ENCODE measurements at places on chromosomes 4 and X. TPM values are rescaled to one million over a fixed set of nuclear protein-coding genes. Genes with fewer than 3 reads are reported as not detected.

- H3K27me3 ChIP-seq = no peaks in the 10 kb centered on the region
- H3K4me1 ChIP-seq = peaks cover 8% of the 10 kb centered on the region
- no peaks in the 10 kb centered on the region for H3K36me3 ChIP-seq
- no peak overlapping the region for H3K27ac ChIP-seq
- no peak overlapping the region for H3K4me3 ChIP-seq
These were observed 1.2 kb downstream of the LINC00632 start for GRCh38 chrX:140710710-140711109.

- no peak overlapping the region for H3K27ac ChIP-seq
- no peaks in the 10 kb centered on the region for H3K4me1 ChIP-seq
- no peak for DNase-seq
- no peaks in the 10 kb centered on the region for H3K27me3 ChIP-seq
These were observed 73.8 kb upstream of the MXD4 start for GRCh38 chr4:2335729-2336101.

- no peaks in the 10 kb centered on the region for H3K36me3 ChIP-seq
- no peaks in the 10 kb centered on the region for H3K27me3 ChIP-seq
- no peak overlapping the region for H3K4me3 ChIP-seq
- DNase-seq = no peak
- no peaks in the 10 kb centered on the region for H3K4me1 ChIP-seq
- no peak overlapping the region for H3K27ac ChIP-seq
These were observed 101.2 kb upstream of the KLF3 start for GRCh38 chr4:38562751-38563198.

GRCh38 chrX:74242484-74243138, 61.4 kb upstream of the ZCCHC13 start:
- H3K4me3 ChIP-seq = no peak overlapping the region
- no peak for DNase-seq
- peaks cover 10% of the 10 kb centered on the region for H3K36me3 ChIP-seq

DNA sequence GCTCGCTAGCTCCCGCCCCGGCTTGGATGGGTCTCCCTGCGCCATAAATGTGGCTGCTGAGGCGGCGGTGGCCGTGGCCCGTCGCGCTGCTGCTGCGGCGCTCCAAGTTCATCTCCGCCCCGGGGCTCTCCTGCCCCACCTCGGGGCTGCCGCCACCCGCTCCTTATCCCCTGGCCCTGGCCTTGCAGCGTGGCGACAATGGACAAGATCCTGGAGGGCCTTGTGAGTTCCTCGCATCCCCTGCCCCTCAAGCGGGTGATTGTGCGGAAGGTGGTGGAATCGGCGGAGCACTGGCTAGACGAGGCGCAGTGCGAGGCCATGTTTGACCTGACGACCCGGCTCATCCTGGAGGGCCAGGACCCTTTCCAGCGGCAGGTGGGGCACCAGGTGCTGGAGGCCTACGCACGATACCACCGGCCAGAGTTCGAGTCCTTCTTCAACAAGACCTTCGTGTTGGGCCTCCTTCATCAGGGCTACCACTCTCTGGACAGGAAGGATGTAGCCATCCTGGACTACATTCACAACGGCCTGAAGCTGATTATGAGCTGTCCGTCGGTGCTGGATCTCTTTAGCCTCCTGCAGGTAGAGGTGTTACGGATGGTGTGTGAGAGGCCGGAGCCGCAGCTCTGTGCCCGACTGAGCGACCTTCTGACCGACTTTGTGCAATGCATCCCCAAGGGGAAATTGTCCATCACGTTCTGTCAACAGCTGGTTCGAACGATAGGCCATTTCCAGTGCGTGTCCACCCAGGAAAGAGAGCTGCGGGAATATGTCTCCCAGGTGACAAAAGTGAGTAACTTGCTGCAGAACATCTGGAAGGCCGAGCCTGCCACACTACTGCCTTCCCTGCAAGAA, 763 bp downstream of the USP38 start:
- no peaks in the 10 kb centered on the region for H3K36me3 ChIP-seq
- H3K27ac ChIP-seq = peak overlapping the region; percentile 75
- DNase-seq = peak; percentile 65
- no peaks in the 10 kb centered on the region for H3K27me3 ChIP-seq
- peak overlapping the region; percentile 89 for H3K4me3 ChIP-seq

DNA sequence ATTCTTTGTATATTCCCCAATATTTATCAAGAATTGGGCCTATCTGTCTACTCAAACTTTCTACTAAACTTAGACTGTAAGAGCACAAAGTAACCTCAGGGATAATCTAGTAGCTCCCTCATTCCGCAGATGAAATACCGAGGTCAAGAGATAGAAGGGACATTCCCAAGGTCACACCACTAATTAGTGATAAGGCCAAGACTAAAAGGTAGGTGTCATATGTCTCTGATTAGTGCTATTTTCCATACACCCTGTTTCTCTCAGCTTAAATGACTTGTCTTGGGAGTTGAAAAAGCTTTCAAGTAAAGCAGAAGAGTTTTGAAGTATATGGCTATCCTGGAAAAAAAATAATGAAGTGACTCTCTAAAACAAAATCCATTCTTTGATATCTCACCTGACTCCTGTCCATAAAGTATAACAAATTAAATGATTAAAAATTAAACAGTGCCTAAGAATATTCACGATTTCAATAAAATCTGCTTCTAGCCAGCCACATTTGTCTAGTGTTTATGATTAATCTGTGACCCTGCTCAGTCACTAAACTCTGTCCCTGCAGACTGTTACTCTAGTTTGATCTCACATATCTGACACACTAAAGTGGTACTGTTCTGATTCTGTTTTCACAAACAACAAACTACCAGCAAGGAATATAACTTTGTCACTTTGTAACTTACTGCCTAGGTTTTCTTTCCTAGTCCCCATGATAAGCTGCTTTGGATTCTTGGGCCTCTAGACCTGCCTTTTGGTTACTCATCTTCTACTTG, 10.3 kb downstream of the GPR174 start:
- no peak overlapping the region for H3K4me3 ChIP-seq
- DNase-seq = no peak
- no peak overlapping the region for H3K27ac ChIP-seq
- H3K36me3 ChIP-seq = no peaks in the 10 kb centered on the region
- no peaks in the 10 kb centered on the region for H3K27me3 ChIP-seq
- no peaks in the 10 kb centered on the region for H3K4me1 ChIP-seq

DNA sequence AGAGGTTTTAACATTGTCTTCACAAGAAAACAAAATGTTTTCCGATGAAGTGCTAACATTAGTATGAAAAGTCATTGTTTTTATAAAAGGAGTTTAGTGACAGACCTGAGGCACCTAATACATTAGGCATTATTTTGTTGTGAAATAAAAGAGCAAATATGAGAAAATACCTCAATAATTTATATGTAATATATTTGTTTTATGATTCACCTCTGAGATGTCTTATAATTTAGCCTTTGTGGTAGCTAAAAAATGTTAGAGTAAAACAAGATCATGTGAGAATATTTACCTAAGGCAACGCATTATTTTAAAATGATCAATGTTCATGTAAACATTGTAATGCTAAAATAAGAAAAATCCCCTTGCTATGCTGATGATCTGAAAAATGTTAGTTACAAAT, 100.9 kb upstream of the WDFY3 start:
- H3K4me3 ChIP-seq = no peak overlapping the region
- H3K4me1 ChIP-seq = no peaks in the 10 kb centered on the region
- H3K27ac ChIP-seq = no peak overlapping the region
- no peaks in the 10 kb centered on the region for H3K27me3 ChIP-seq

The SLC4A4 gene
- total RNA-seq = 2.3 TPM

The ATP2B3 gene
- total RNA-seq = 0.54 TPM

Data from GM23338 (cell line).